ENCODE measurements at places on chromosomes 2 and 18.

GRCh38 chr2:69241664-69242514, 145.1 kb downstream of the GFPT1 start:
- DNase-seq: no peak

DNA sequence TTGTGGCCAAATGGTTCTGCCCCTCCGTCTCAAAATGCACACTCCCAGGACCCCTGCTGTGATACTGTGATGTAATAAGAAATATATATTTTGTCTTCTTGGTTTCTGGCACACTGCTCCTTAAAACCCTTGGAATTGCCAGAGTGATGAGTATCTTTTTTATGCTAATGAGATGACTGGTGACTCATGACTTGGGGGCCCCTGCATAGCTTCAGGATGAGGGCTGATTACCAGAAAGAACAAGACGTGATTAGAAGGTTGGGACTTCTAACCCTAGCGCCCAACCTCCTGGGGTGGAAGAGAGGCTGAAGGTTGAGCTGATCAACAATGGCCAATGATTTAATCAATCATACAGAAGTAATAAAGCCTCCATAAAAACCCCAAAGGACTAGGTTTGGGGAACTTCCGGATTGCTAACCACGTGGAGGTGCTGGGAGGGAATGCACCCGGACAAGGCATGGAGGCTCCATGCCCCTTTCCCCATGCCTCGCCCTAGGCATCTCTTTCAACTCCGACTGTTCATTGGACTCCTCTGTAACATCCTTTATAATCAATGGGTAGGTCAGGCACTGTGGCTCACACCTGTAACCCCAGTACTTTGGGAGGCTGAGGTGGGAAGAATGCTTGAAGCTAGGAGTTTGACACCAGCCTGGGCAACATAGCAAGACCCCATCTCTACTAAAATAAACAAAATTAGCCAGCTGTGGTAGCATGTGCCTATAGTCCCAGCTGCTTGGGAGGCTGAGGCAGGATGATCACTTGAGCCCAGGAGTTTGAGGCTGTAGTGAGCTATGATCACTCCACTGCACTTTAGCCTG, 89.1 kb downstream of the HS1BP3 start:
- peak; percentile 65 for DNase-seq

- DNase-seq: no peak
These were observed 466.2 kb upstream of the HNRNPA3 start for GRCh38 chr2:176746411-176746810.

DNA sequence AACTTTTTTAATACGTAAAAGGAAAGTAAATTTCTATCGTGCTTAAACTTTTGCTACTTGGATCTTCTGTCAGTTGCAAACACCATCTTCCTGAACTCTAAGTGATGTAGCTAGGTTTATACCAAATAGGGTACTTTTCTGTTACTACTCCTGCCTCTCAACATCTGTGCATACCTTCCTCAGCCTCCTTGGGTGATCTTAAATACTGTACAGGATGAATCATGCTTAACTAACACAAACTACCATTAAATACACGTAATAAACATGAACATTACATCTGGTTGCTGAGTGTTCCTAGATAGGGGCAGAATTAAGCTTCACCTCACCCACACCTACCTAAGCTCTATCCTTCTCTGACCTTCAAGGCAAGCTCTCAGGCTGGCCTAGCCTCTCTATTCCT, 398.0 kb downstream of the TXNL1 start:
- DNase-seq: peak; percentile 20

GRCh38 chr18:45621061-45621511, 5.8 kb downstream of the SLC14A2 start:
- DNase-seq: peak; percentile 80

DNA sequence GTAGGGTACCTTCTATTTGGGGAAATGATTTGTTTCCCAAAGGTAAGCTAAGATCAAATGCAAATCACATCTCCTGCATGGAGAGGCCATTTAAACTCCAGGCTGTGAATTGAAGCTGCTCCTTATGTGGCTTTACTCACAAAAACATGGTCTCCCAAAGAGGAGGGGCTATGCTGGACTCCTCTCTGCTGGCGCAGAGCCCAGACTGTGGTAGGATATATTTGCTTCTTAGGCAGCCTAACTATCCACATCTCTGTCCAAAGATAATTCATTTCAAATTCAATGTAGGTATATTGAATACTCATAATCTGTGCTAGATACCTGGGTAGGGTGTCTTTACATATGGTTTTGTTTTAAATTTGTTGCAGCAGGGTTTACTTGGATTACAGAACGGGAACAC, 358.5 kb downstream of the ALK start:
- DNase-seq: no peak

DNA sequence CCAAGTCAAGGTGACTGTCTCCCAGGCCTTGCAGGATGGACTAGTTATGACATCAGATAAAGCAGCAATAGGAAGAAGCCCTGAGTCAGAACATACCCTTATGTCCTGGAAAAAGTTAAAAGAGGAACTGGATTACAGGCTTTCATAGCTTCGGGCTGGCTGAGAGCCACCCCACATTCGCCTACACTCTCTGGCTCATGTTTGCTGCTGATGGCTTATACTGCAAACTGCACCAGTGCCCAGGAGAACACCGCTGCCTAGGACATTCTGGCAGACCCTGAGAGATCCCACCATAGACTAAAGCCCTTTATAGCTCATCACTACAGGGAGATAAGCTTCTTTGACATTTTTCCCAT, 20.3 kb downstream of the SLC8A1 start:
- DNase-seq: peak; percentile 68

DNA sequence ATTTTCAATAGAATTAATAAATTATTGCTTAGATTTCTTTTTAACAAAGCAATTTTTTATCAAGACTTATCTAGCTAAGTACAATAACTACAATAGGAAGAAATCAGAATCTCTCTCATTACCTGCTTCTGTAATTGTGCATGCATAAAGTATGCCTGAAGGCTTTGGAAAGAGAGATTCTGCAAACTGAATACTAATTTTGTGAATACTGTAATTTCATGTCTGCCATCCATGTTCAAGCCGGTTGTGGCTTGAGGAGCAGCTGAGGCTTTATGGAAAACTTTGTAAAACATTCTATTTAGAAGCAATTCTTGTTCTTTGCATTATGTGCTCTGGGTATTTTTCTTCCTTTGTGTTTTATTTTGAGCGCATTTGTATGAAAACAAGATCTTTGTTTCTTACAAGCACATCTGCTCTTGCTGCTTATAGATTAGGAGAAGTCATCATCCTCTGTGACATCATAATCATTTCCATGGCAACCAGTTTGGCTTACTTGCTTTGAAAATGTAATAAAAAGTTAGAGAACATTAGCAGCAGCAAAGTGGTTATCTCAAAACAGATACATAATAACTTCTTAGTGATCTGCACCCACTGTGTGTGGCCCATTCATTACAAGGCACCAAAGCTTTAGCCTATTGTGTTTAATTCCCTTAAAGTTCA, 16.0 kb upstream of the IKZF2 start:
- no peak for DNase-seq

DNA sequence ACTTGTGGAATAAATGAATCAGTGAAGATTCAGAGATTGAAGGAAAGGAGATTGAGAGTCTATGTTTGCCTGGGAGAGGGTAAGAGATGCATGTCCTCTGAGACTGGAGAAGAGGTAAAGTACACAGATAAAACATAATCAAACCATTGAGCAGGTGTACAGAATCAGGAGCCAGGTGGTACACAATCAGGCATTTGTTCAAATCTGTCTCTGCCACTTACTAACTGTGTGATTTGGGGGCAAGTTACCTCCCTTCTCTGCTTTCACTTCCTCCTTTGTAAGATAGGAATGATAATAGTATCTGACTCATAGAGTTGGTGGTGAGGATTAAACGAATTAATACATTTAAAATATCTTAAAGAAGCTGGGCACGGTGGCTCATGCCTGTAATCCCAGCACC, 94.0 kb downstream of the CDK15 start:
- DNase-seq: no peak

GRCh38 chr2:159506764-159507440, 109.4 kb downstream of the BAZ2B start:
- no peak for DNase-seq

GRCh38 chr2:47737191-47737975, 45.6 kb upstream of the MSH6 start:
- peak; percentile 61 for DNase-seq

DNA sequence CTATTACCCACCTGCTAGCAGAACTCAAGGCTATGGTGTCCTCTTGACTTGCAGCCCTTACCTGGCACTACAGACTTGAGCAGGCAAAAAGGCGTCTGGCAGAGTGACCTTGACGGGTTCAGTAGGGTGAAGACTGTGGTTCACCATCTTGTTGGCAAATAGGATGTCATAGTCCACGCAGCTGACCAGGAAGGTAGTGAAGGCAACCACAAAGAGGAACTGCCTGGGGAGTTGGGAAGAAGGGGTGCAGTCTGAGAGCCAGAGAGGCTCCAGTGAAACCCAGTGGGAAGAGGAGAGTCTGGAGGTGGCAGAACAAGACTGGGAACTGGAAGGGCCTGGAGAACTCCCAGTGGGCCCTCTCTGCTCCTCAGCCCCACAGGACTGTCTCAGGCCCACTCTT, 4.1 kb downstream of the ATG9A start:
- DNase-seq: no peak

DNA sequence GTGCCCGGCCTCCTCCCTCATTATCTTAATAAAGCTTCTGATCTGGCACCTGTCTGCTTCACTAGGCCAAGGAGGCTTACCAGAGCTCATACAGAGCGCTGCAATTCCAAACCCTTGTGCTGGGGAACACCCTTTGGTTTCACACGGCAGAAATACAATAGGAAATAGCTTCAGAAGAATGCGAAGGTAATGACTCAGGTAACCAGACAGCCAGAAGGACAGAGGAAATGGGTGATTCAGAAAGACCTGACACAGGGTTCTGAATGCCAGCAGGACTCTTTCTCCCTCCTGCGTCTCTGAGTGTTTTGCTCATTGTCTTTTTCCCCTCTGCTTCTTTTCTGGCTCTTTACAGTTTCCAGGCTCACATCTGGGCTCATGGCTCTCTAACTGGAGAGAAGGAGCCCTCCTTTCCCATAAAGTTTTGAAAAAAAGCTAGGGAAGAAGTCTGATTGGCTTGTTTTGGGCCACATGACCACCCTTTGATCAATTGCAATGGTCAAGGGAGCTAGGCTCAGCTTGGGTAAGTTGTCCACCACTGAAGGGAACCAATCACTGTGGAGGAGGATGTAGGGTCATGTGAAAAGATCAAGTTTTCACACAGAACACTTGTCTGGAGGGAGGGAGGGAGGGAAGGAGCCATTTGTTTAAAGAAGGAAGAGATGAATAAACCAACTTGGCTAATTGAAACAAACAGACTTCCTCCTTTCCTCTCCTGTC, 90.5 kb upstream of the UPP2 start:
- DNase-seq: no peak

- DNase-seq: no peak
These were observed 33.3 kb downstream of the APLF start for GRCh38 chr2:68500649-68501048.

- no peak for DNase-seq
These were observed 50.4 kb downstream of the CDCA7 start for GRCh38 chr2:173404841-173405750.

GRCh38 chr2:179543361-179543901, 278.8 kb upstream of the SESTD1 start:
- DNase-seq: peak; percentile 24

- peak; percentile 12 for DNase-seq
These were observed 64.2 kb downstream of the CCDC150 start for GRCh38 chr2:196703695-196704094.

DNA sequence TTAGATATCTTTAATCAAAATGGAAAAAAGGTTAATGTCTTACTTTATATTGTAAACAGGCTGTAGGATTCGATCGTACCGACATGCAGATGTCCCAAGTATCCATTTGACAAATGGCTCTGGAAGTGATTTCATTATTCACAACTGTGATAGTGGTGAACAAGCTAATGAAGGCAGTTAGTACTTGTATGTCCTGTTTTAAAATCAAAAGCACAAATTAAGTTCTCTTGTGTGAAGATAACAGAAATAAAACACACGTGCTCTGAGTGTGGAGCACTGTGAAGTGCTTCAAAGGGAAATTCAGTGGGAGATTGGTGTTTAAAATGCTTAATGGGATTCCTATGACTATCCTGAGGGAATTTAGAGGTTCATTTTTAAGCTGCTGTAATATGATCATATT, 8.6 kb upstream of the LRP1B start:
- no peak for DNase-seq

- no peak for DNase-seq
These were observed 91.6 kb downstream of the PRKRA start for GRCh38 chr2:178359192-178359912.

GRCh38 chr2:211798868-211799267, 739.7 kb downstream of the ERBB4 start:
- DNase-seq: no peak

DNA sequence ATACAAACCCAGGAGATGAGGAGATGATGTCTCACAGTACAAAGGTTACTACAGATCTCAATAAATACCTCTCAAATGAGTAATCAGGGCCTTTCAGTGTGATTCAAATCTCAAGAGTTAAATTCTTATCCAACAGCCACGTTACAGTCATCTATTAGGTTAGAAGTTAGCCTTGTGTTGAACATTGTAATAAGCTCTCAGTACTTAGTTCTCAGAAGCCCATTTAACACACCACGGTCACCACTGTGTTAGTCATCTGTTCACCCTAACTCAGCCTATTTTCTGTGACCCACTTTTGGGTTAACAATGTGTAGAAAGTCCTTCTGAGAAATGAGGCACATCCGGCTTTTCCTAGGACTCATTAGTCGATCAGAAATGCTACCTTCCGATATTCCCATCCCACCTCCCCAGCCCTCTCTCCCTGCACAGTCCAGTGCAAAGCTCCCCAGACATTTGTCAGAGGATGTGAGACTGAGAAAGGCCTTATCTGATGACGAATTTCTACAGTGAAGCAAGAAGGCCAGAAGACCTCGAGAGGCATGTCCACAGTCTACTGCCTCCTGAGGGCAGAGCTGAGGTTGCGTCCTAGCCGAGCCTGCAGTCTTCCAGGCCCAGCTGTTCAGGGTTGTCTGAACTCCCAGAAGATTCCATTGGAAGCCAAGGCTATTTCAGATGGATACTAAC, 92.6 kb downstream of the ACTR2 start:
- peak; percentile 67 for DNase-seq

DNA sequence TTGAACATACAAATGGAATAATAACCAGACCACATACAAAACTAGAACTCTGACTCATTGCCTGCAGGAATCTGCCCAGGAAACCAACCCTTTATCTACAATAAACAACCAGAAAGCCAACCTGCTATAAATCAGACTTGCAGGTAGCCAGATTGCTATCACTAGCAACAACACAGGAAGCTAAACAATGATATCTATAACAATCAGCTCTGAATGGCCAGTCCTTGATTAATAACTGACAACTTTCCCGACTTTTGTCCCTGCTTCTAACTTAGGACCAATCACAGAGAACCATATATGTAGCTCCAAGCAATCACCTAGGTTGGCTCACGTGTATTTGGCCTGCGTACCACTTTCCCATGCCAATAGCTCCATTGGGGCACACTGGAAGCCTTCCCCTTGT, 470.8 kb downstream of the RIT2 start:
- no peak for DNase-seq

DNA sequence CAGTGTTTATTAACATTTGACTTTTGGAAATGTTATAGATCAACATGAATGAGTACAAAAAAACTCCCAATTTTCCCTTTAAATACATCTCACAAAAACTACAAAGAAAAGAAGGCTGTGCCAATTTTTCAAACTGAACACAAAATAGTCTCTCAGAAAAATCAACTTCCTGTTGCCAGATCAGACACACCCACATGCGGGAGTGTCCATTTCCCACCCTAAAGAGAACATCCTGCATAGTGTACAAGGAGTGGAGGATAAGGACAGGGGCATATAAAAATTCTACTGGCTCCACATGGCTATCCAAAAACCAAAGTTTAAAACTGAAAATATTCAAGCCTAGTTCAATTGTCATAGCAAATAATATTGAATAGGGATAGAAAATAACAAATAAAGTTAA, 165.3 kb downstream of the ATAD2B start:
- DNase-seq: no peak

Measured in adipocyte (in vitro differentiated cells).